NCI-H460 (cell line): ENCODE measurements at places on chromosomes 2 and 18. TPM values are rescaled to one million over a fixed set of nuclear protein-coding genes. Genes with fewer than 3 reads are reported as not detected.

DNA sequence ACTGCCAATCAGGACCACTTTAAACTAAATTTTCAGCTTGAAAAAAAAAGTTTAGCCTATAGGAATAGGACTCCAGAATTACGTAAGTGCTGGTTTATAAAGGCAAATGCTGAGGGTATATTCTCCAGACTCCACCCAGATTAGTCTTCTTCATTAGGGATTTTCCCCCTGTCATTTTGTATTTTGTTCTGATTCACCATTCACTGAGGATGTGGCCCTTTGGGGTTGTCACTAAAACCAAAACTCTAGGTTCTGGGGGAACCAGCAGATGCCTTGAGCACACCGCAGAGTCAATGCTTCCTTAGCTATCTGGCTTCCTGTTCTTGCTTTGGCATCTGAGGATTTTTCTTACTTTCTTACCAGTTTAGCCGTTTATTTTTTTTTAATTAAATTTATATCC, 10.5 kb downstream of the SCYGR4 start:
- no peak for DNase-seq

- DNase-seq = no peak
Observed at GRCh38 chr18:10304853-10305252, 149.6 kb upstream of the APCDD1 start.

- DNase-seq = no peak
Observed at GRCh38 chr2:150256736-150257135, 230.7 kb downstream of the RND3 start.

DNA sequence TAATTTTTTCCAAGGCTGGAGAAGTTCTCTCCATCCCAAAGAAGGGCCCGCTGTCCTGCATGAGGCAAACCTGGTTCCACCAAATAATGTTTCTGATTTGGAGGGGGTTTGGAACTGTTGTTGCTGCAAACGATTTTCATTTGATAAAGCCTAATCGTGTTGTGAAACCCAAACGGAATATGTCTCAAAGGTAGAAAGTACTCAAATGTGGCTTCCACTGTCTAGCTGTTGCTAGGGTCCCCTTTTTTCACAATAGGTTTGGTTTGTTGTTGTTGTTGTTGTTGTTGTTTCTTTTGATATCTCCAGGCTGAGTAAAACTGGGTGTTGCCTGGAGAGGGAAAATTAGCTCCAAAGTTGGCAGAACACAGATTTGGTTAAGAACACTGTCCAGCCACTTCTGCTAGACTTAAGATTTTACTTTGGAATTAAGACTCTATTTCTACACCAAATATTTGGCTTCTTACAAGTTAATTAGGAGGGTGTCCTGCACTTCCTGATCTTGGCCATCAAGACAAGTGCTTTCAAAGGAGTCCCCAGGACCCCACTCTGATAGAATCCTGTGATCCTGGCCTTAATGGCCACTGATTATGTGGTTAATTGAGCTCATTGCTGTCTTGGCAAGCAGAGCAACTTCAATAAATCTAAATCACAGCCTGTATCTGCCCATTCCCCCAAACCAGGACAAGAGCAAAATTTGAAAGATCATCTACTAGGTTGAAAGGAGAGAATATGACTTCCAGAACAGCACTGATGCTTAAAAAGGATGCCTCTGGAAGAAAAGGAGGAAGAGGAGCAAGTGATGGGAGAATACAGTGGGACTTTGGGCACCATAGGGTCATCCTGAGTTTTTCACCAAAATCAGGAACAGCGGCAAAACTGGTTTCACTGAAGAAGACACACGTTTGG, 3.3 kb upstream of the HOXD13 start:
- DNase-seq = no peak

GRCh38 chr2:10079266-10079869, 843 bp downstream of the CYS1 start:
- DNase-seq = no peak

DNA sequence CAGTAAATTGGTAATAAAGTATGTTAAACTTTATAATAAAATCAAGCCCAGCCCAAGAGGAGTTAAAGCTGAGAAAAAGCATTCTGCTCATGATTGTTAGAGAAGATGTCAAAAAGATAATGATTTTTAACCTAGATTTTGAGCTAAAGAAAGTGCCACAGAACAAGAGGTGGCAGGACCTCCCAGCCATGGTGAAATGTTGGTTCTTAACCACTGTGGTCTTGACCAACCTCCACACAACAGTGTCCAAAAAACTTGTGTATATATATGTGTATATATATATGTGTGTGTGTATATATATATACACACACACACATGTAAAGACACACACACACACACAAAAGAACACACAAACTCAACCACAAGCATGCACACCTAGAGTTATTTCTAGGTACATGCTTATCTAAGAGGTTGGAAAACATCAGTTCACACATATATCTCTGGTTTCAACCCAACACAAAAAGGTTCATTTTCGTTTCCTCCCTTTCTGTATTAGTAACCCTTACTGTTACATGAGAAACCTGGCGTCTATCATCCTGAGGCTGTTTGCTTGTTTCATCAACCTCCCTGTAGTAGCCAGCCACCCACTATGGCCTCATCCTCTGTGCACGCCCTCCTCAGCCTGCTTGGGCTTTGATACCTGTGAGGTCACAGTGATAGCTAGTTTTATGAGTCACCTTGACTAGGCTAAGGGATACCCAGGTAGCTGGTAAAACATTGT, 631.8 kb upstream of the ID2 start:
- no peak for DNase-seq

DNA sequence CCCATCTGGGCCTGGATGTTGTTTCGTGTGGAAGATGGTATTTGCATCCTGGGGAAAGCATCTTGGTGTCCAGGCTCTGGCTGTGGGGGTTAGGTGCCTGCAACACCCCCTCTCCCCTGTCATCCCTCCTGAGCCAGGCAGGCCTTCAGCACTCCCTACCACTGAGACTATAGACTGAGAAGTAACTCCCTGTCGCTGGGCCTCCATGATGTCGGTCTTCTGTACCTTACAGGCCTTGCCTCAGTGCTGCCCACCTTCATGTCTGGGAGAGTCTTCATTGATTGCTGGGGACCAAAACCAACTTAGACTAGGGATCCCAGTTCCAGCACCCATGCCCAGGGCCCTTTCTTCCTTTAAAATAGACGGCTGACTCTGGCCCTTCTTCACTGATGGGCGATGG, 33.1 kb upstream of the DNMT3A start:
- DNase-seq = no peak

DNA sequence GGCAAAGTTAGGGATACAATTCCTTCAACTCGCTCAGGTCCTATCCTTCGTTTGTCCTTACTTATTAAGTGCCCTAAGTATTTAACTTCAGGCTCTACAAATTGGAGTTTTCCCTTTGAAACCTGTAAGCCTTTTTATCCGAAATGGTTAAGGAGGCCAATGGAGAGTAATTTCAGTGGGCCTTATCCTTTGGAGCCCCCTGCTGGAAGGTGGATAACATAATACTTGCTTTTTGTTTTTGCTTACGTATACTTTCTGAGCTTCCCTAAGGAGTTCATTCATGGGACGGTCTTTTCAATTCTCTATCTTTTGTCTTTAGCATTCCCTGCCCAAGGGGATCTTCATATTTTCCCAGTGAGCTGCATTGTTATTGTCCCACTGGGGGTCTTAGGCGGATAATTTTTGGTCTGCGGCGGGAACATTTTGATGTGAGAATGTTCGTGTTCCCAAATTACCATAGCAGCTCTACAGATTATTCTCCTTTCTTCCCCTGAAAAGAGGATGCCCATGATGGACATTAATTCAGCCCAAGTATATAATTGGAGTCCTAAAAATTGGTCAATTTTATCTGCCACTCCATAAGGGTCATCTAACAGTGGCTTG, 34.4 kb upstream of the TRAPPC8 start:
- peak; percentile 44 for DNase-seq

- DNase-seq = peak; percentile 61
Observed at GRCh38 chr2:74690571-74690970, 36.5 kb downstream of the SEMA4F start.

The GPAT2 gene
- not detected in 2 replicates for total RNA-seq

The LAMA1 gene
- total RNA-seq = 222 and 233 TPM in 2 replicates

The B4GALT6 gene
- 17.4 and 21.4 TPM in 2 replicates for total RNA-seq
